ENCODE measurements at places on chromosomes 4 and X.

GRCh38 chr4:102824398-102824797 lies 3.0 kb downstream of the UBE2D3 start:
- DNase-seq = no peak

DNA sequence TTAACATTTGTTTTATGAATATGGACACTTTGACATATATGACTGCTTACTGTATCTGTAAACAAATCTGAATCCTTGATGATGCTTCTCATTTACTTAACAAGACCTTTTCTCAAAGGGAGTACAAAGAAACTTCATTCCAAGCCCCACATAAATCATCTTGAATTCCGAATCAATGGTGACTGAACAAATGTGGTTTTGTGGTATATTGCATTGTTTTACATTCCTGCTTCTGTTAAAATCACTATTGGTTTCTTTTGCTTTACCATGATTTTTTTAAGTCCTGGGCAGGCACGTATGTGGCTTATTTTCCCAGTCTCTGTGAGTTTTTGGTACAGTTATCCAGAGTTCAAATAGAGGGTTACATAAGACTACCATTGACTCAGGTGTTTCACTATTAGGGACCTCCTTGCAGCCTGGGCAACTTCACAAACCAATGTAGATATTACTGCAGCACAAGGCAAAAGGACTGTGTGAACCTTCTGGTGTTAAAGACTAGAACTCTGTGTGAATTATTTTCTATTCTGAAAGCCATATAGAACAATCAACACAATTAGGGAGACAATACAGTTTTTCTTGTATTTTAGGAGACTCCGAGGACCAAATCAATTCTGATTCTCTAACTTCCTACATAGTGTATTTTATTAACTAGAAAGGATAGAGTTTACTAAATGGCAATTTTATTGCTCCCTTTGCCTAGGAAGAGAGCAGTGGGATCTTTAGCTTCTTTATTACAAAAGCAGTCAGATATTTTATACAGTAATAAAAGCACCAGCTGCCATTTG lies 196.4 kb downstream of the GALNTL6 start:
- DNase-seq = no peak

- DNase-seq = no peak
These were observed 127.7 kb downstream of the PRKX start for GRCh38 chrX:3585719-3586118.

GRCh38 chr4:38926896-38927295 lies 59.3 kb downstream of the FAM114A1 start:
- no peak for DNase-seq

DNA sequence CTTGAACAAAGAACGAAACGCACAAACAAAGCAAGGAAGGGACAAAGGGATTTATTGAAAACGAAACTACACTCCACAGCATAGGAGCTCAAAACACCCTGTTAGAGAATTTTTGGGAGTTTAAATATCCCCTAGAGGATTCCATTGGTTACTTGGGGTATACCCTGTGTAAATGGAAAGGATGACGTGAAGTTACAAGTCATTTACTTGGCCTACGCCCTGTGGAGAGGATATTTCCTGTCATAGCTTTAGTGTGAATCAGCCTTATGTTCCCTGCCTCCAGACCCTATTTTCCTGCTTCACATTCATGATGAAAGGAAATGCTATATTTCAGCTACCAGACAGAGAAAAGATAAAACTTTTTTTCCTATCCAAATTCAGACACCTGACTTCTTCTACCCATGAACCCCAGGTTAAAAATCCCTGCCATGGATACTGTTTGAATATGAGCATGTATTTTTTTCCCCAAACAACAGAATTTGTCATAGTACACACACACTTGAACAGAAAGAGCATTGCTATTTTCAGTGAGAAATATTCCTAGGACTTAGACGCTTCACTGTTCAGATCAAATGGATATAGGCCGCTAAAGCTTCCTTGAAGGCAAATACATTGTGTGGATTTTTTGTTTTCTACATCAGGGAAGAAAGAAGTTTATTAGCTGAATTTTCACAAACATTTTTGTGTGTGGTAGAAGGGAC lies 20.4 kb downstream of the PIN4 start:
- DNase-seq = no peak

GRCh38 chrX:33447285-33447684 lies 235.9 kb upstream of the DMD start:
- no peak for DNase-seq

- DNase-seq = no peak
These were observed 1.5 kb downstream of the GRID2 start for GRCh38 chr4:92305148-92305877.

DNA sequence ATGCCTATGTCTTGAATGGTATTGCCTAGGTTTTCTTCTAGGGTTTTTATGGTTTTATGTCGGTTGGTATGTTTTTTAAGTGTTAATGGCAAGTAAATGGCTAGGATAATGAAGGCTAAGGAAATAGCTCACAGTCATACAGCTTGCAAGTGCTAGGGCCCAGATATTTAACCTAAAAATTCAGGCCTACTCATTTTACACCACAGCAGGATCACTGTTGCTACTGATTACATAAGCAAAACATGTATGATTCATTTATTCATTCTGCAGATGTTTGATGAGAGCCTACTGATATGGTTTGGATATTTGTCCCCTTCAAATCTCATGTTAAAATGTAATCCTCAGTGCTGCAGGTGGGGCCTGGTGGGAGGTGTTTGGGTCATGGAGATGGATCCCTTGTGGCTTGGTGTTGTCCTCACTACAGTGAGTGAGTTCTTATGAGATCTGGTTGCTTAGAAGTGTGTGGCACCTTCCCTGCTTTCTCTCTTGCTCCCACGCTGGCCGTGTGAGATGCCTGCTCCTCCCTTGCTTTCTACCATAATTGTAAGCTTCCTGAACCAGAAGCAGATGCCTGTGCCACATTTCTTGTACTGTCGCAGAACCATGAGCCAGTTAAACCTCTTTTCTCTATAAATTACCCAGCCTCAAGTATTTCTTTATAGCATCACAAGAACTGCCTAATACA lies 175.5 kb downstream of the MAPK10 start:
- no peak for DNase-seq

DNA sequence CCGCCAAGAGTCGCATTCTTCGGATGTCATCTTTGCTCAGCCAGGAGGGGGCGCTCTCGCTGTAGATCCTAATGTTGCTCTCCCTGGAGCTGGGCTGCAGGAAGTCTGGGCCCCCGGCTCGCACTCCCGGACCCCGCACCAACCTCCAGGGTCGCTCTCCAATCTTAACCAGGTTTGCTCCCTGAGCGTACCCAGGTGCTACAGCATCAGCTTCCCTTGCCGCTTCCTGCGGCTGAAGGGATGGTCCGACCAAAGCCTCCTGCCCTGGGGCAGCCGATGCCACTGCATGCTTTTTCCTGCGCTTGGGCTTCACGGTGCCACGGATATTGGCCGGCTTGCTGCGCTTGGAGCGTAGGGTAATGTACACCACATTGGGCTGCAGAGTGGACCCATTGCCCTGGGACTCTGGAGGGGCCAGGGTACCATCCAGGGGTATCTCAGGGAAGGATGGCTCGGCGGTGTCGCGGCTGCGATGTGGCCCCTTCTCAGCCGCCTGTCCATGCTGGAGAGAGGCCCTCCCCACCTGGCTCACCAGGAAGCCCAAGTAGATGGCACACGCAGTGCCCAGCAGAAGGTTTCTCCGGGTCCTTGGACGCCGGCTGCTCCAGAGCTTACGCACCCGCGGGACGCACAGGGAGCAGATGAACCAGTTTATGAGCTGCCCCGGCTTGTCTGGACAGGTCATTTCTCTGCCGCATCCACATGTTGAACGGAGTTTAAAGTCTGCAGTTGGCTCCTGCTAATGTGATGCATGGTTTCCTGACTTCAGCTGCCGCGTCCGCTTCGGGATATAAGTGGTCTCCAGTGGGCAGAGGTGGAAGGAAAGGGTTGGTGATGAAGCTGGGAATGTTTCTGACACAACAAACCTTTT lies 1.9 kb downstream of the GASK1B start:
- DNase-seq = no peak

Data from activated CD8-positive, alpha-beta memory T cell treated with anti-CD3 and anti-CD28 coated beads for 4 hours (primary cell).